ENCODE measurements at places on chromosomes 13 and 19. TPM values are rescaled to one million over a fixed set of nuclear protein-coding genes. Genes with fewer than 3 reads are reported as not detected.

GRCh38 chr19:13005861-13006370 is 10.6 kb downstream of the NFIX start:
- DNase-seq = no peak

GRCh38 chr13:25881971-25882451 is 169.8 kb downstream of the SHISA2 start:
- DNase-seq = peak; percentile 69

DNA sequence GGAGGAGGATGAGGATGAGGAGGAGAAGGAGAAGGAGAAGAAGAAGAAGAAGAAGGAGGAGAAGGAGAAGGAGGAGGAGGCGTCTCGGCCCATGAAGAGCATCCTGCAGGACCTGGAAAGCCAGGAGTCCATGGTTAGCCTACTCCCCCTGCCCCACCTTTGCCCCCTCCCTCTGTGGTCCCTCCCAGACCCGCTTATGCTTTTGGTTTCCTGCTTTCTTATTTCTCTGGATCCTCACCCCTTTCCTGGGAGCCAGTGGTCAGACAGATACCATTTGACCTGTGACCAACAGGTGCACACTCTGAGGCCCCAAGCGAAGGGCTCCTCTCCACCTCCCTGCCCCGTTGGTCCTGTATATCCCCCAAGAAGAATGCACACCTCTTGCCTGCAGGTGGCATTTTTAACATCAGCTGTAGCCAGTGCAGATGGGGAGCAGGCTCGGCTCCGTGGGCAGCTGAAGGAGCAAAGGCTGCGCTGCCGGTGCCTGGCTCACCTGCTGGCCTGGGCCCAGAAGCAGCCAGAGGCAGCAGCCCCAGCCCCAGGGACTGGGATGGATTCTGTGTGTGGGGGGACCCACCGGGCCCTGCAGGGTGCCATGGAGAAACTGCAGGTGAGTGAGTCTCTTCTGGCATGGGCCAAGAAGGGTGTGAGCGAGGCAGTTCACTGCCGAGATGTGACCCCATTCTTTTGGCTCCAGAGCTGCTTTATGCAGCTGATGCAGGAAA is 32.1 kb upstream of the ZNF492 start:
- no peak for DNase-seq

The SCAF1 gene
- polyA plus RNA-seq = 31.4 TPM

The CYP2F1 gene
- polyA plus RNA-seq = not detected

The ZNF865 gene
- polyA plus RNA-seq = 12.7 TPM
